ENCODE measurements at places on chromosomes 2 and 18.

- DNase-seq = no peak
These were observed 336.5 kb downstream of the MEIS1 start for GRCh38 chr2:66771359-66771976.

DNA sequence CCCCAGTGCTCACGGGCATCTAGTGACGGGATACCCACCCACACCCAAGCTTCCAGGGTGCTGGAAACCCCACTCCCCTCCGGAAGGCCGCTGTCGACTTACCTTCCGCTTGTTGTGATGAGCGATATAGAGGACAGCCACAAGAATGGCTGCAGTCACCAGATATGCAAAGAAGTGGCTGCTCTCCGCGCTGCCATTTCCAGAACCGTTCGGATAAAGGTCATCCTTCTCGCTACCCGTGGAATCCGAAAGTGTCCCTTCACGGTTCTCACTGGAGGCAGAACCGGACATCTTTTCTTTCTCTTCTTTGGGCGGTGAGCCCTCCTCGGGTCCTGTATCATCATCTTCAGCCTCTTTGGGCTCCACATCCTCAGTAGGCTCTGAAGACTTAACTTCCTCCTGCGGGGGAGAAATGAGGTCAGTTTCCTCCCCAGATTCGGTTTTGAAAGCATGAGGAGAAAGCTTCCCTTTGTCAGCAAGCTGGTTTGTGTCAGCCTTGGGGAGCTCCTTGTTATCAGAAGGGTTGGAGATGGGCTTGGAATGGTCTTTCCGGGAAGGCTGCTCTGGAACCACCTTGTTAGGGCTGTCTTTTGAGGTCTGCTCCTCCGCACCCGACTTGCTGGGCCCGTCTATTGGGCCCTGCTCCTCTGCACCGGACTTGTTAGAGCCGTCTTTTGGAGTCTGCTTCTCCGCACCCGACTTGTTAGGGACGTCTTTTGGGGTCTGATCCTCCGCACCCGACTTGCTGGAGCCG is 1.2 kb downstream of the TGOLN2 start:
- peak; percentile 49 for DNase-seq

DNA sequence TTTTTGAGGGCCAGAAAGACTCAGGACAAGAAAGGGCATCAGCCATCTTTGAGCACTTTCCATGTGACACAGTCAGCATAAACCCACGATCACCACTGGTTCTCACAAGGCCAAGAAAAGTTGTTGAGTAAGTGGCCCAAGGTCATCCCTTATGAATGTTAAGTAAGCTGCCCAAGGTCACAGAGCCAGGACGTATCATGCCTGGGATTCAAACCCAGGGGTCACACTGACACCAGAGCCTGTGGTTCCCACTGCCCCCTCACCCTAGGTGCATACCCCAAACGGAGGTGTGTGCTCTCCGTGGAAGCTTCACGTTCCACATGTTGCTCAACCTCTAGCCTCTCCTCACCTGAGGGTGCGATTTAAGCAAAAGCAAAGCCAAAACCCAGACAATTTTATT is 2.3 kb upstream of the CTIF start:
- no peak for DNase-seq

DNA sequence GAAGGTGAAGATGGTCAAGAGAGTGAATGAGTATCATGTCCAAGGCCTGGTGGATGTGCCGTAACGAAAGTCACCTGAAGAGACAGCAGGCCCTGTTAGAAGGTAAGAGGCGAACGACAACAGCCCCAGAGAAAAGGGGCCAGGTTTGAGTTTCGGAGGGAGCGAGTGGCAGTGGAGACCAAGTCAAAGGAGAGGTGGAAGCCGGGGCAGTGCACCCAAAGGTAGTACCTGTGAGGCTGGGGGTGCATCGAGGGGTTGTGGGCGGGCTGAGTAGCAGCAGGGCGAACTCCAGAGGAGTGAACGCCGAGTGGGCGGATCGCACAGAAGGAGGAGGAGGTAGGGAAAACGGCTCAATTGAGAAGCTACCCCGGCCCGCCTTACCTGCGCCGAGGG is 358 bp downstream of the USP37 start:
- no peak for DNase-seq

DNA sequence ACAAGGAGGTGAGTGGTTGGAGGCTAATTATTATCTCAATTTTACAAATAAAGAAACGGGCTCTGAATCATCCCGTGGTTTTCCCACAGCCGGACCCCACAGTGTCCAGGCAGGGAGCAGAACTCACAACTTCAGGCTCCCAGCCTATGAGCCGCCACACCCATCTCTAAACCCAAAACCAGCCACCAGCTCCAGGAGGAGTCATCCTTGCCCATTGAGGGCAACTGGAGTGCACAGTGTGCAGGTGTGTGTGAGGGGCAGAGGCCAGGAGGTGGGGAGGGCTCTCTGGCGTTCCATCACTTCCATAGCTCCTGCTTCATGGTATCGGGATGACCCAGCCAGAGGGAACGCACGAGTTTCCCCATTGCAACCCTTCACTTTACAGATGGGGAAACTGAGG is 144.5 kb downstream of the CYP26B1 start:
- DNase-seq = no peak

DNA sequence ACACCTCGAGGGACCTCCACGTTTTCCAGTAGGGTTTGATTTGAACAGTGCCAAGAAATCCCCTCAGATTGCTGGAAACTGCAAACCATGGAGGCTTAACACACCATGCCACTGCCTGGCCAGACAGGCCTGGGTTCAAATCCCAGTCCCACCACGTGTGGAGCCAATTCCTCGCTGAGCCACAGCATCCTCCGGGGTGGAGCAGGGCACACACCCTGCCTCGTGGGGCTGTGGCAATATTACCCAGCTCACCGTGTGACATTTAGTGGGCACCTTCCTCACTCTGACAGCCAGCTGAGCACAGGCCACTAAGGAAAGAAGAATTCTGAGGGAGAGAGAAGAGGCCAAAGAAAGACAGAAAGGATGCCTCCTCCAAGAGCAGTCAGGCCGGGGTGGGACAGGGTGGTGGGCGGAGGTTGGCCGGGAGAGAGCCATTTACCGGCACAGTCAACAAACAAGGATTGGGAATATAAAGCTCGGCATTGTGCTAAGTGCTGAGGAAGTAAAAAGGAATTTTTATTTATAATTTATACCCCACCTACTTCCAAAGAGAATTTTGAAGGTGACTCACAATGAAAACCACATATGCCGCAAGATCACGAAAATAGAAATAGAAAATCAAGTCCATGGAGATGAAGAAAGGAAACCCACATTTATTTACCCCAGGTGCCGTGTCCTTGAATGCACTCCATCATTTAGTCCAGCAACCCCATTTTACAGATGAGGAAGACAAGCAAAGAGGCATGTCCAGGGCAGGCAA is 111.5 kb downstream of the MCFD2 start:
- no peak for DNase-seq

- no peak for DNase-seq
These were observed 4.6 kb downstream of the INHA start for GRCh38 chr2:219576505-219577388.

- peak; percentile 87 for DNase-seq
These were observed 12.1 kb downstream of the CD226 start for GRCh38 chr18:69935319-69936190.

GRCh38 chr2:11814979-11815510 is 68.6 kb downstream of the LPIN1 start:
- DNase-seq = no peak

- DNase-seq = no peak
These were observed 63.4 kb upstream of the BOD1L2 start for GRCh38 chr18:57083485-57083884.

DNA sequence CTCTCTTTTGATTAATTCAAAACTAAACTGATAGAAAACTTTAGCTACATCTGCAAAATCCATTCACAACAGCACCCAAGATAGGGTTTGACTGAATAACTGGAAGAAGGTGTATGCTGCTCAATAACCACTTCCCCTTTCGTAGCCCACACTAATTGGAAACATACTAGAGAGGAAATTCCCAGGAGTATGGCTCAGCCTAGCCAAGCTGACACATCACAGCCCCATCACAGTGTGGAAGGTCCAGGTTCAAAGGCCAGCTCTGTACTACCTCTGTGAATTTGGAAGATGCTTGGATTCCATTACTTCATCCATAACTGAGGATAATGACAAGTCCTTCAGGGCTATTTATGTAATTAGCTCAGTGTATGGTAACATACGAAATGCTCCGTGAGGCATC is 185.4 kb downstream of the FBXO15 start:
- DNase-seq = no peak

DNA sequence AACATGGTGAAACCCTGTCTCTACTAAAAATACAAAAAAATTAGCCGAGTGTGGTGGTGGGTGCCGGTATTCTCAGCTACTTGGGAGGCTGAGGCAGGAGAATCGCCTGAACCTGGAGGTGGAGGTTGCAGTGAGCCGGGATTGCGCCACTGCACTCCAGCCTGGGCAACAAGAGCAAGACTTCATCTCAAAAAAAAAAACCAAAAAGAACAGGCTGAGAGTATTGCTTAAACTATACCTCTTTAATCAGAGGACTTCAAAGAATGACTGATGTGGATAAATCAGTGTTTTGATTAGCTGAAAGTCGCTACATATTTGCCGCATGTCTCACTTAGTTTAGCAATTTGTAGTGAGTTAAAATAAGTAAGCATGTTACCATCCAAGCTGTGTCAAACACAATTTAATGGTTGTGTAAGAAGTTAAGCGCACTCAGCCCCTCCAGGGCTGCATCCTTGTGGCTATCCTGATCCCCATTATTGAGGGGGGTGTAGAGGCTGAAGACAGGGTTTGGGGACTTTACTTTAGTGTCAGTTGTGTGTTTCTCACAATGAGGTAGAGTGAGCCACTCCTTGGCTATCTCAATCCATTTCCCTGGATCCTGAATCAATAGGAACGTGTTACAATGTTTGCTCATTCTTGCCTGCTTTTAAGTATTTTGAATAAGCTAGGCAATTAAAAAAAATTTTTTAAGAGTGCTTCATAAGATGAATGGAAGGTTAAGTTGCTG is 11.0 kb upstream of the FARP2 start:
- DNase-seq = no peak

DNA sequence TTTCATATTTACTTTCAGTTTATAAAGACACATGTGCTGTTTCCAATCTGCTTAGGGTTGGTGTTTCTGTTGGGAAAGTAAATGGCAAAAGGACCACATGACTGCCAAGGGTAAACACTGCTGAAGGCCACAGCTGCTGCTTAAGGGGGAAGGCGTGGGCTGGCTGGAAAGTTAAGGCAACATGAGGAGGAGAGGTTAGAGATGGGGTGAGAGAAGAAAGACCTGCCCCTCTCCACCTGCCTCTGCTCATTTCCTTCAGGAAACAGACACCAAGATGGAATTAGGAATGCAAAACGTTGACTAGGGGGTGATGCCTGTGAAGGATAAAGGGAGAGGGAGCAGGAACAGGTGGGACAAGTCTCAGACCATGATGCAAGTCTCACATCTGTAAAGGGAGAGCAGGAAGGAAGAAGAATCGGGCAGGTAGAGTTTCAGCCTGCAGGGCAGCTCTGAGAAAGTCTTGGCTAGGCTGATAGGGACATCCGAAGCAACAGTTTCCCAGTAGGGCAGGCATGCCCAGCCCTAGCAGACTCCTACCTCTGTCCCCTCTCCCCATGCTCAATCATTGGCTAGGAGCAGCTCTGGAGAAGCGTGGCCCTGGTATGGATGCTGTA is 86.0 kb downstream of the CDC42EP3 start:
- DNase-seq = no peak

GRCh38 chr18:35049111-35050027 is 8.2 kb downstream of the MAPRE2 start:
- DNase-seq = no peak

DNA sequence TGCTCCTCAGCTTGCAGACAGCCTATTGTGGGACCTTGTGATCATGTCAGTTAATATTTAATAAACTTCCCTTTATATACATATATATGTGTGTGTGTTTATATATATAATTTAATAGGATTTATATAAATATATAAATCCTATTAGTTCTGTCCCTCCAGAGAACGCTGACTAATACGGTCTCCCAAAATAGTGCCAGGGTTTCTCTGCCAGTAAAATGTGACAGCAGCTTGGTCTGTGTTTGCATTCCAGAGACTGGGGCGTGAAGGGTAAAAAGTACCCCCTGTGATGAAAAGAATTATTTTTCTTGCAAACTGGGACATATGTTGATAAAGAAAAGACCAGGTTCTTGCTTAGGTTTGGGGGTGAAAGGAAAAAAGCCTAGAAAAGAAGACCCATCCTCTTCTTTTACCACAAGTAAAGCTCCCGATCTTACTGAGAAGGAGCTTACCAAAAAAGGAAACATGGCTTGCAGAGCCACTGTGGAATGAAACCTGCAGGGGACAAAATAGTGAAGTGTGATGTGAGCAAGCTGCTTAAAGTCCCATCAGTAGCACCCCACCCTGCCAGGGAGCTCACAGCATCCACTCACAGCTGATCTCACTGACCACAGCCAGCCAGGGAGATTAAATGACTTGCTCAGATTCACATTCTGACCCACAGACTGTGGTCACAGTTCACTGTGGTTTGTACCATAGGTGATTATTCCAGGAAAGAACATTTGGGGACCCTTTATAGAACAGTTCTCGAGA is 110.9 kb upstream of the RMP24 start:
- DNase-seq = no peak

GRCh38 chr2:38578832-38579231 is 23.9 kb downstream of the HNRNPLL start:
- DNase-seq = peak; percentile 46

DNA sequence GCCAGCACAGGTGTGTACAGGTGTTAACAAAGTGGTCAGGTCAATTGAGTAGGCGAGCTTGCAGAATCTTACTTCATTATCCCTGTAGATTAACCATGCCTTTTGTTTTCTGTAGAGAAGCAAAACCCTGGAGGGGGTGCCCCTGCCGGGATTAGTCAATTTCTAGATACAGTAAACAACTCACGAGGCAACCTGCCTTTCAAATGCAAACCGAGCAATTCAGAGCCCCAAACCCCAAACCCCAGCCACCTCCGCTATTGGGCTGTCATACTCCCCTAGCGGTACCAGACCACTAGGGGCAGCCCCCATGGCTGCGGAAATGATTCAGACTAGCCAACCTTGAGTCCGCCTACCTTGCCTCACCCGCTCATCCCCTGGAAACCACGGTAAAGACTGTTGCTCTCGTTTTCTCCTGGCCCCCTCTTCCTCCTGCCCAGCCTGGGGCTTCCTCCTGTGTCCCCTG is 61.4 kb upstream of the KIF5C start:
- peak; percentile 76 for DNase-seq

GRCh38 chr2:178592655-178593054 is 112.4 kb downstream of the PLEKHA3 start:
- no peak for DNase-seq

- DNase-seq = no peak
These were observed 846.2 kb downstream of the SLC4A3 start for GRCh38 chr2:220473611-220474010.

DNA sequence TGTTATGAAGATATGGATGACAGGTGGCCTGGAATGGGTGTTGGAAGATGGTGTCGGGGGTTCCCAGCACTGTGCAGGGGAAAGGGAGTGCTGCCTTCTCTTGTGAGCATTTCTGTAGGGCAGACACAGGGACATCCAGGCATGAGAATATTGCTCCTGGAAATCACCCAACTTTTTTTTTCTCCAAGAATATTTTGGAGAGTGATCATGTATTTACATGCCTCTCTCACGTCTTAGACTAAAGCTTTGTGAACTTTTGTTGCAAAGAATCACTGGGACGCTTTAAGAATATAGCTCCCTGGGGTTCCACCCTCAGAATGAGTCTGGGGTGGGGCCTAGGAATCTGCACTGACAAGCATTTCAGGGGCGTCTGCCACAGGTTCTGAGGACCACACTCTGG is 68.7 kb downstream of the VWA3B start:
- no peak for DNase-seq

Data from CD4-positive, alpha-beta T cell treated with Interleukin-15 for 4 hours (primary cell).